ENCODE measurements at places on chromosomes 4 and X.

GRCh38 chr4:169241464-169241863 is 29.3 kb downstream of the SH3RF1 start:
- DNase-seq, result no peak

GRCh38 chr4:37757121-37757520 is 69.4 kb upstream of the PGM2 start:
- no peak for DNase-seq

DNA sequence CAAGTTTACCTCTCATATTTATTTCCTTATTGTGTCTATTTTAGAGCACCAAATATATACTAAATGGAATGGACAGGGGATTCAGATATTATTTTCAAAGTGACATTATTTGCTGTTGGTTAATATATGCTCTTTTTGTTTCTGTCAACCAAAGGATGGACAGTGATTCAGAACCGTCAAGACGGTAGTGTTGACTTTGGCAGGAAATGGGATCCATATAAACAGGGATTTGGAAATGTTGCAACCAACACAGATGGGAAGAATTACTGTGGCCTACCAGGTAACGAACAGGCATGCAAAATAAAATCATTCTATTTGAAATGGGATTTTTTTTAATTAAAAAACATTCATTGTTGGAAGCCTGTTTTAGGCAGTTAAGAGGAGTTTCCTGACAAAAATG is 6.2 kb downstream of the FGB start:
- no peak for DNase-seq

DNA sequence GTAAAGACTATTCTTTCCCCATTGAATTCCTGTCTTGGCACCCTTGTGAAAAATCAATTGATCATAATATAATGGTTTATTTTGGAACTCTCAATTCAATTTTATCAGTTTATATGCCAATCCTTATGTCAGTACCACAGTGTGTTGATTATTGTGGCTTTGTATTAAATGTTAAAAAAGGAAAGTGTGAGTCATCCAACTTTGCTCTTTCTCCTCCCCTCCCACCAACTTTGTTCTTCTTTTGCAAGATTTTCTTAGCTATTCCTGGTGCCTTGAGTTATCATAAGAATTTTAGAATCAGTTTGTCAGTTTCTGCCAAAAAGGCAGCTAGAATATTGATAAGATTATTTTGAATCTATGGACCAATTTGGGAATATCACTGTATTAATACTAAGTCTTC is 11.2 kb upstream of the RNF175 start:
- no peak for DNase-seq

DNA sequence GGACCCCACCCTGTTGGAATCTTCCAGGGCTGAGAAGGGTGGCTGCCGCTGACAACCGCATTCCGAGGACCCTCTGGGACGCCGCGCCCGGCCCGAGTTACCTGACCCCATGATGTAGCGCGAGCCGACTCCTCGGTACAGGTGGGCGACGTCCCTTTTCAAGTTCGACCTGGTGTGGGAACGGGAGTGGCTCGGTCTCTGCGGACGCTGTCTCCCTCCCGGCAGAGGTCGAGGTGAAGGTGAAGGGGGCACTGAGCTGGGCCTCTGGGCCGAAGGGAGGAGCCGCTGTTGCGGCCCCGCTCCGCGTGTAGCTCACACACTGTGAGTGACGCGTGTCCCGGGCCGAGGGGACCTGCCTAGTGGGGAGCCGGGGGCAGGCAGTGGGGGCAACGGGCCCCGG is 4.5 kb downstream of the GTPBP6 start:
- DNase-seq, result no peak
